ENCODE measurements at places on chromosomes 16 and 17. TPM values are rescaled to one million over a fixed set of nuclear protein-coding genes. Genes with fewer than 3 reads are reported as not detected.

CCL7 gene
- total RNA-seq: not detected

TMEM114 gene
- total RNA-seq: not detected

SPG7 gene
- total RNA-seq: 98.5 TPM

OR1A1 gene
- not detected for total RNA-seq

NOTUM gene
- total RNA-seq: not detected

KCNJ18 gene
- not detected for total RNA-seq

GAN gene
- total RNA-seq: 5.0 TPM

GRCh38 chr17:58047376-58048150 is 35.7 kb upstream of the DYNLL2 start:
- no peak for DNase-seq

- DNase-seq: no peak
Observed at GRCh38 chr16:59574296-59574695, 840.2 kb upstream of the GOT2 start.

GRCh38 chr17:59353106-59353854 is 21.8 kb downstream of the YPEL2 start:
- DNase-seq: no peak

GRCh38 chr17:66431910-66432309 is 129.5 kb downstream of the PRKCA start:
- peak; percentile 84 for DNase-seq

- no peak for DNase-seq
Observed at GRCh38 chr17:9427465-9428315, 147.9 kb downstream of the STX8 start.

DNA sequence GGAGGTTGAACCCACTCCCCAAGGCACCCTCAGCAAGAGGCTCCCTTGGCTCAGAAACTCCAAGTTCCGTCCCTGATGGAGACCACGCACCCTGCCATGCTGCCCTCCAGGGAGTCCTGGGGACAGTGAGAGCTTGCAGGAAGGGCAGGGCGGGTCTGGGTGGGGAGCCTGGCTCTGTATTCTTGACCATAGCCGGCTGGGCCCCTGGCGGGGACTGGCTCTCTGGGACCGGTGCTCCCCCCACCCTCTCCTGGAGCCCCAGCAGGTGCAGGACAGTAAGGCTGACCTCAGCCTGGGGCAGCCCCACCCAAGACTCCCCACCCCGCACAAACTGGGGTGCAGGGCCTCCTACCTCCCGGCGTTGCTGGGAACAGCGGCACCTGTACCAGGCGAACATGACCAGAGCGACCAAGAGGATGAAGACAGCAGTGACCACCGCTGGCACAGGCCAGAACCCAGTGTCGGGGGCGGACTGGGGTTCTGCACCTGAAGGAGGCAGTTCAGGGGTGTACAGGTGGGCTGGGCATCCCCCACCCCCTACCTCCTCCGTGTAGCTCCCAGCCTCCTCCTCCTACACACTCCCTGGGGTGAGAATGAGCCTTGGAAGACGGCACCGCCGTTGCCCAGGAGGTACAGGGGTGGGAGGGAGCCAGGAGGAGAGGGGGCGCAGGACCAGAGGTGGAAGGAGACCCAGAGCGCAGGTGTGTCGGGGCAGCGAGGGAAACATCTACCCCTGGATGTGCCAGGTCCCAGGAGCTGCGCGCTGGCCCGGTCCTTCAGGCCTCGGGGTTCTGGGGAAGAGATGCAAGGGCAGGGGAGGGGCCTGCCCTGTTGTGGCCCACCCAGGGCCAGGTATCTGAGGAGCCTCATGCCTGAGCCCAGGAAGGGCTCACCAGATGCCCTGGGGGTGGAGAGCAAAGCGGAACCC is 5.4 kb upstream of the CD7 start:
- DNase-seq: no peak

GRCh38 chr16:66590322-66590721 is 11.1 kb downstream of the CMTM2 start:
- DNase-seq: no peak

GRCh38 chr17:48561884-48562810 is 16.0 kb downstream of the HOXB4 start:
- DNase-seq: no peak

GRCh38 chr17:45129426-45129939 is 2.8 kb downstream of the PLCD3 start:
- DNase-seq: no peak

DNA sequence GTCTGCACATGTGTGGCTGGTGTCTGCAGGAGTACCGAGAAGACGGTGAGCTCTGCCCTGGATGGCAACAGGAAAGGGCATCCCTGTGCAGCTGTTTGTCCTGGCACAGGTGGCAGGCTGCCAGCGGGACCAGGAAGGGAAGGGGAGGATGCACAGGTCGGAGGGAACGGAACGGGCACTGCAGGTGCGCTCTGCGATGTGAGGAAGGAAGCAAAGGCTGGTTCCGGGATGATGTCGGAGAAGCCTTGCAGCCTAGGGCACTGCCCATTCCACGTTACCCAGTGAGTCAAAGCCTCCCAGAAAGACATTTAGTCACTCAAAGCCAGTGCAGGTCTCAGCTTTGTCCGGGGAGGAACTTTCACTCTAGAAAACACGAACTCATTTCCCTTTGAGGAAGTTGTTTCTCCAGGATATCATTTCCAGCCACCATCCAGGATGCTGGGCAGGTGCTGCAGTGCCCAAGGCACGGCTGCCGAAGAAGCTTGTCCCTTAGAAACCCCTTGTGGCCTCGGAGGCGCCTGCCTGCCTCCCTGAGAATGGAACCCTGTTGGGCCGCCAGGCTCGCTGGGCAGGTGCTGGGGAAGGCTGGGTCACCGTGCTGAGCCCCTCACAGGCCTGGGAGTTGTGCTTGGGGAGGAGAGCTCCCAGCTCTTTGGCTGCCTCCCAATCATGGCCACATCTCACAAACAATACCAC is 4.5 kb upstream of the TMEM235 start:
- peak; percentile 61 for DNase-seq
